ENCODE measurements at places on chromosomes 3 and 15.

DNA sequence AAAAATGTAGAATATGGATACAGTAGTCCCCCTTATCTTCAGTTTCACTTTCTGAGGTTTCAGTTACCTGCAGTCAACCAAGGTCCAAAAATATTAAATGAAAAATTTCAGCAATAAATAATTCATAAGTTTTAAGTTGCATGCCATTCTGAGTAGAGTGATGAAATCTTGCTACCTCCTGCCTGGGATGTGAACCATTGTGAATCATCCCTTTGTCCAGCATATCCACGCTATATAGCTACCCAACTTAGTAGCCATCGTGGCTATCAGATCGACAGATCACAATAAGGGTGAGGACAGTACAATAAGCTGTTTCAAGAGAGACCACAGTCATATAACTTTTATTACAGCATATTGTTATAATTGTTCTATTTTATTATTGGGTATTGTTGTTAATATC, 1.2 kb upstream of the LARS2 start:
- no peak for DNase-seq

- no peak for DNase-seq
Observed at GRCh38 chr3:27675287-27675686, 46.8 kb downstream of the EOMES start.

DNA sequence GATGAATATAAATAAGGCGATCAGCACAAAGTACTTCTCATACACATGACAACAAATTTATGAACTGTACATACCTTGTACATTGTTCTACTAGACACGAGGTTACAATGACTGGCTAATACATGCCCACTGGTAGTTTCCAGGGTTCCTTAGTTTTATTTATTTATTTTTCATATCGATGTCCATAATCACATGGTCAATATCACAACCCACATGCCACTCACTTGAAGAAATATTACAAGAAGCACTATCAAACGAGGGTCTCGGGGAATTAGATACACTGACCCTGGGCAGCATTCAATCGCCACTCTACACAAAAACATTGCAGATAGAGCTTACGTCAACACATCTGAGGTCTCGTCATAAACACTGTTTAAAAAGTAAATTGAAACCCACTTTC, 21.2 kb upstream of the WNT5A start:
- DNase-seq, result no peak

GRCh38 chr3:125165948-125166553, 46.5 kb downstream of the SLC12A8 start:
- no peak for DNase-seq

- no peak for DNase-seq
Observed at GRCh38 chr15:89669309-89669865, 9.8 kb downstream of the PLIN1 start.

Measured in substantia nigra (tissue), 51 donors.